ENCODE measurements at places on chromosomes 6 and 20.

DNA sequence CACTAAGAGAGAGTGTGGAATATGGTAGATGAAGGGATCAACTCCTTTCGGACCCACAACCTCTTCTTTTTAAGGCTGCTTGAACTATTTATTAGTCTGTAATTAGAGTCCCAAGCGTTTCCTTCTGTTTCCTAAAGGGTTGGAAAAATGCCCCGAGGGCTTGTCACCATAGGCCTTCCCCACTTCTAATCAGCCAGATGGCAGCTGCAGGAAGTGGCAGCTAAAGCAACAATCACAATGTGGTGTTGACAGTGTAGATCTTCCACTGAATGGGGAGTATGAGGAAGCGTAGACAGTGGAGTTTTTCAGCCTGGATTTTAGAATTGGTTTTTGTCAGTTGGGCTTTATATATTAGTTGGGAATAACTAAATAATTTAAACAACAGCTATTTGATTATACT is 40.6 kb downstream of the SLC35D3 start:
- no peak for DNase-seq

GRCh38 chr20:63527184-63527583 is 6.6 kb downstream of the PPDPF start:
- no peak for DNase-seq

GRCh38 chr6:40485795-40486194 is 101.4 kb downstream of the LRFN2 start:
- DNase-seq = no peak

DNA sequence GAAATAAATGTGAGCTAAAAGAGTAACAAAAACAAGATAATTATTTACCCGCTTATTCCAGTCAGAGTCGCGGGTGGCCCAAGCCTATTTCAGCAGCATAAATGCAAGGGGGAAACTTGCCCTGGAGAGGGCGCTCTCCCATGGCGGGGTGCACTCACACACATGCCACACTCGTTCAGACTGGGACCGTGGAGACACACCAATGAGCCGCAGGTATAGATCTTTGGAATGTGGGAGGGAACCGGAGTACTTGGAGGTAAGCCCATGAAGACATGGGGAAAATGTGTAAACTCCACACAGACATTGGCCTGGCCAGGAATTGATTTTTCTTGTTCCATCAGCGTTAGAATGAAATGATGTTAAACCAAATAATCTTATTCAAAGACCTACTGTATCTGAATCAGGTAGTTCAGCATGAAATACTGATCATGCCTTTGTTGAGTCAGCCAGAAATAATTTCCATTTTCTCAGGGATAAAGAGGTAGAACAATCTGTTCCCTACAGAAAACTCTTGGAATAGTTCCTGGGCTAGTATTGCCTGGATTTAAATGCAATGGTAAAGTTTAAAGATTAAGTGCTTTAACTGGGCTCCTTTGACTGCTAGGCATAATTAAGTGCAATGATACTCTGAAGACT is 191.5 kb downstream of the MCHR2 start:
- DNase-seq = no peak

GRCh38 chr20:9269280-9269971 is 200.5 kb downstream of the PLCB4 start:
- DNase-seq = no peak

- DNase-seq = no peak
Observed at GRCh38 chr6:167530951-167531350, 206.1 kb downstream of the TTLL2 start.
